ENCODE measurements at places on chromosomes 12 and 14.
A peak's percentile ranks its signal among the peaks of the same experiment; 100 is the strongest.

GRCh38 chr14:64580467-64580866, 30.7 kb downstream of the PPP1R36 start:
- H3K27me3 ChIP-seq = no peaks in the 10 kb centered on the region
- no peak overlapping the region for H3K4me3 ChIP-seq
- no peaks in the 10 kb centered on the region for H3K36me3 ChIP-seq
- no peak for DNase-seq

- no peak overlapping the region for H3K27ac ChIP-seq
- peaks cover 2% of the 10 kb centered on the region for H3K27me3 ChIP-seq
- H3K4me1 ChIP-seq = no peaks in the 10 kb centered on the region
- H3K36me3 ChIP-seq = no peaks in the 10 kb centered on the region
- DNase-seq = no peak
These were observed 40.3 kb downstream of the CFAP251 start for GRCh38 chr12:121958541-121959240.

DNA sequence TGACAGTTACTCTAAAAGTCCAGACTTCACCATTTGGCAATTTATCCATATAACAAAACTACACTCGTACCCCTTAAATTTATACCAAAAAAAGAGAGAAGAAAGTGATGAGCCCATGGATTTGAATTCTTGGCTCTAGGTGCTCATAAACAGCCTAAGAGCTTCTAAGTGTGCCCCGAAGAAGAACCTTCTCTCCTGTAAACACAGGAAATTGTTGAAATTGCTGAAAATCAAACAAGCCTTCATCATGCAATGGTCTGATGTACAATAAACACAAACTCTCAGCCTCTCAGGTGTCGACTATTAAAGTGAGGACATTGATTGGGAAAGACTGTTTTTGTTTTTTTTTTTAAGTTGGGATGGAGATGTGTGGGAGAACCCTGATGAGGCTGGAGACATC, 21.8 kb downstream of the PDE6H start:
- no peak overlapping the region for H3K4me3 ChIP-seq
- no peak overlapping the region for H3K27ac ChIP-seq
- peaks cover 24% of the 10 kb centered on the region for H3K4me1 ChIP-seq
- DNase-seq = no peak
- H3K36me3 ChIP-seq = no peaks in the 10 kb centered on the region
- H3K27me3 ChIP-seq = peaks cover 18% of the 10 kb centered on the region

GRCh38 chr14:106850913-106851825, 1324.8 kb downstream of the TMEM121 start:
- H3K36me3 ChIP-seq = no peaks in the 10 kb centered on the region
- H3K27ac ChIP-seq = no peak overlapping the region
- DNase-seq = no peak
- peaks cover 53% of the 10 kb centered on the region for H3K27me3 ChIP-seq
- H3K4me1 ChIP-seq = no peaks in the 10 kb centered on the region

- peaks cover 18% of the 10 kb centered on the region for H3K36me3 ChIP-seq
These were observed 12.3 kb downstream of the CCDC91 start for GRCh38 chr12:28202374-28203130.

DNA sequence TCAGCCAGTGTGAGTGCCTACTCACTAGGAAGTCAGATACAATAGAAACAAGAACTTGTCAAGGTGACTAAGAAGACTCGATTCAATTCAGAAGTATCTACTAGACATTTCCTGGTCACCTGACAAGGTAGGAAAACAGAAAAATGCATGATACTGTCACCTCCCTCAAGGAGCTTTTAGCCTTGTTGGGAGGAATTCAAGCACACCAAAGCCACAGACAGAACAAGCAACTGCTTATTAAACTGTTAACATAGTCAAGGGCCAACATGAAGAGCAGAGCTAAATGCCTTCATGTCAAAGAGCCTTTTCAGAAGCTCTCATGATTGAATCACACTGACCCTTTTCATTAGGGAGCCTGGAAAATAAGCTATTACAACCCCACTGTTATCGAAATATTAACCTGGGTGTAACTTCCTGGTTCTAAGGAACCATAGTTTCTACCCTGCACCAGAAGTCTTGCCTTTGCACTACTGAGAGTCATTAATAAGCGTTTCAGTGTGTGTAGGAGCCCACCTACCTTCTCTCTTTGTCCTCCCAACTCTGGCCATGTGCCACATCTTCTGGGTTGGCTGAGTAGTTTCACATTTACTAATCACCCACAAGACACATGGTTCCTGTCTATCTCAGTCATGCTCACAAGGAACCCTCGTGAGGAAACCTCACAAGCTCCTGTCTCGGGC, 31.0 kb upstream of the LGALS3 start:
- peak overlapping the region; percentile 47 for H3K4me3 ChIP-seq
- H3K27me3 ChIP-seq = no peaks in the 10 kb centered on the region
- H3K36me3 ChIP-seq = no peaks in the 10 kb centered on the region
- peak; percentile 67 for DNase-seq
- peak overlapping the region; percentile 94 for H3K27ac ChIP-seq

- H3K4me1 ChIP-seq = peaks cover 83% of the 10 kb centered on the region
- DNase-seq = peak; percentile 86
- H3K36me3 ChIP-seq = peaks cover 92% of the 10 kb centered on the region
- peak overlapping the region; percentile 46 for H3K4me3 ChIP-seq
These were observed 73.1 kb upstream of the GPR68 start for GRCh38 chr14:91317381-91318308.

DNA sequence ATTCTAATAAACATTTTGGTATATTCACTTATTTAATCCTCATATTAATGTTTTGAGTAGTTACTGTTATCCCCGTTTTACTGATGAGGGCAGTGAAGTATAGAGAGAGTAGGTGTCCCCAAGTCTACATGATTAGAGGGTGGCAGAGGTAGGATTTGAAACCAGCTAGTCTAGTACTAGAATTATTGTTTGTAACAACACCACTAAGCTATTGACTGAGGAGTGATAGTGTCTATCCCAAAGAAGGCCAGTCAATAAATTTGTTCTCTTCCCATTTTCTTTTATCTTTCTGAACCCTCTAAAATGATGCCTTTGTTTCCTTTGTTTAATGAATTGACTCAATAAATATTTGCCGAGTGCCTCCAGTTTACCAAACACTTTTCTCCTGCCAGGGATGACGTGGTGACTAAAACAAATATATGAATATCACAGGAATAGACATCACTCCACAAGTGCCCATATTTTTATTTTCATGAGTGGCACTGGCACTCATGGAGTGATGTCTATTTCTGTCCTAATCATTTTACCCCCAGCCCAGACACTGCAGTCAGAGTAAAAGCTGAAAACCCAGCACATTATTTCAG, 247.5 kb downstream of the SLC16A7 start:
- DNase-seq = no peak
- H3K4me3 ChIP-seq = no peak overlapping the region
- no peak overlapping the region for H3K27ac ChIP-seq
- no peaks in the 10 kb centered on the region for H3K36me3 ChIP-seq

- DNase-seq = no peak
- no peaks in the 10 kb centered on the region for H3K4me1 ChIP-seq
- peaks cover 10% of the 10 kb centered on the region for H3K27me3 ChIP-seq
These were observed 219.3 kb upstream of the EEA1 start for GRCh38 chr12:93148412-93148811.

DNA sequence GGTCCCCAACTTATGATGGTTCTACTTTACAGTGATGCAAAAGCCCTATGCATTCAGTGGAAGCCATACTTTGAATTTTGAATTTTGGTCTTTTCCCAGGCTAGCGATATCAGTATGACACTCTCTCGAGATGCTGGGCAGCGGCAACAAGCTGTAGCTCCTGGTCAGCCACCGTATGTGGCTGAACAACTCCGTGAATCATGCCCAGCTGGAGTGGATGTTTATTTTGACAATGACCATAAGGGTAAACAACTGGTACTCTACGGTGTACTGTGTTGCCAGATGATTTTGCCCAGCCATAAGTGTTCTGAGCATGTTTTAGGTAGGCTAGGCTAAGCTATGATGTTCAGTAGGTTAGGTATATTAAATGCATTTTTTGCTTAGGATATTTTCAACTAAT, 8.2 kb upstream of the ZNF410 start:
- DNase-seq = no peak
- H3K27ac ChIP-seq = no peak overlapping the region
- H3K4me3 ChIP-seq = no peak overlapping the region

DNA sequence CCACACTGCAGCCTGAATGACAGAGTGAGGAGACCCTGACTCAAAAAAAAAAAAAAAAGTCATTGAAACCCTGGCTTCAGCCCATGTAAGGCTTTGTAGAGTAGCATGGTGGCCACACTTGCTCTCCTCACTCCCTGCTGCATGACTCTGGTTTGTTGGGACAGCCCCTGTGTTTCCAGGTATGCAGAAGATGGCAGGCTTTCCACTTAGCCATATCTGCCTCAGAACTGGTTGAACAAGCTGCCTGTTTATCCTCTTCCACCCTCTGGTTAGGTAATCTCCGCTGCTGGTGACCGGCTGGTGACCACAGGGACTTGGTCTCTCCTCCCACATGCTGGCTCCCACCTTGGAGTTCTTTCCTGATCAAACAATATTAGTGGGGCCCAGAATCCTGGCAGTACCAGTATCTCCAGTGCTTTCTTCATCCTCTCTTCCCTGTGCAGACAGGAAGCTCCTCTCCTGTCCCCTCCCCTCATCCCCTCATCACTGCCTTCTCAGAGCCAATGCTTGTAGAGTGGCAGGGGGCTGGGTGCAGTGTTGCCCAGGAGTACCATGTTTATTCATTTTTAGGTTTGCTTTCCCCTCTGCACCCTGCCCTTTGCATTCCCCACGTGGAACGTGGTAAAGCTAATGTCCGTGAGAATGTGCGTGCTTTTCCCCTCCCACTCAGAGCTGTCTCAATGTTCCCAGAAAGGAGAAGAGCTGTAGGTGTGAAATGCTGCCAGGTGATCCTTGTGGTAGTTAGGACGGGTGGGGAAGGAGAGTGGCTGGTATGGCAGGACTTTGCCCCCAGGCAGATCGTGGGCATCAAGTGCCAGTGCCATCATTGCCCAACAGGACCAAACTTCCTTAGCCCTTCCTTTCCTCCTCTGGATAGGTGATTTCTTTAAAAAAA, 11.3 kb downstream of the ABHD12B start:
- H3K36me3 ChIP-seq = no peaks in the 10 kb centered on the region
- H3K27me3 ChIP-seq = peaks cover 41% of the 10 kb centered on the region
- no peak for DNase-seq

- DNase-seq = no peak
- H3K27me3 ChIP-seq = no peaks in the 10 kb centered on the region
- peak overlapping the region; percentile 97 for H3K4me3 ChIP-seq
- peaks cover 12% of the 10 kb centered on the region for H3K4me1 ChIP-seq
- peak overlapping the region; percentile 99 for H3K27ac ChIP-seq
These were observed 4.8 kb downstream of the CDKN1B start for GRCh38 chr12:12721814-12722434.

GRCh38 chr12:53050426-53051057, 677 bp downstream of the TNS2 start:
- H3K27me3 ChIP-seq = peaks cover 6% of the 10 kb centered on the region
- no peak overlapping the region for H3K27ac ChIP-seq
- peaks cover 2% of the 10 kb centered on the region for H3K36me3 ChIP-seq
- H3K4me1 ChIP-seq = peaks cover 31% of the 10 kb centered on the region
- no peak overlapping the region for H3K4me3 ChIP-seq
- DNase-seq = no peak

DNA sequence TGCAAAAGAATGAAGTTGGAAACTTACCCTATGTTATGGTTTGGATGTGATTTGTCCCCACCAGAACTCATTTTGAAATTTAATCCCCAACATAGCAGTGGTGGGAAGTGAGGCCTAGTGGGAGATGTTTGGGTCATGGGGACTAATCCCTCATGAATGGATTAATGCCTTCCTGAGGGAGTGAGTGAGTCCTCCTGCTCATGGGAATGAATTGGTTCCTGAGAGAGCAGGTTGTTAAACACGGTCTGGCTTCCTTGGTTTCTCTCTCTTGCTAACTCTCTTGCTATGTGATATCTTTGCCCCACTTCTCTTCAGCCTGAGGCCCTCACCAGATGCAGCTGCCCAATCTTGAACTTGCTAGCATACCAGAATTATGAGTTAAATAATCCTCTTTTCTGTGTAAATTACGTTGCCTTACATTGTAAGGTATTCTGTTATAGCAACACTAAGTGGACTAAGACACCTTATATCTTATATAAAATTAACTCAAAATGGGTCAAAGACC, 22.2 kb upstream of the CCDC91 start:
- H3K4me1 ChIP-seq = peaks cover 1% of the 10 kb centered on the region
- DNase-seq = no peak
- no peak overlapping the region for H3K4me3 ChIP-seq
- H3K27ac ChIP-seq = no peak overlapping the region

DNA sequence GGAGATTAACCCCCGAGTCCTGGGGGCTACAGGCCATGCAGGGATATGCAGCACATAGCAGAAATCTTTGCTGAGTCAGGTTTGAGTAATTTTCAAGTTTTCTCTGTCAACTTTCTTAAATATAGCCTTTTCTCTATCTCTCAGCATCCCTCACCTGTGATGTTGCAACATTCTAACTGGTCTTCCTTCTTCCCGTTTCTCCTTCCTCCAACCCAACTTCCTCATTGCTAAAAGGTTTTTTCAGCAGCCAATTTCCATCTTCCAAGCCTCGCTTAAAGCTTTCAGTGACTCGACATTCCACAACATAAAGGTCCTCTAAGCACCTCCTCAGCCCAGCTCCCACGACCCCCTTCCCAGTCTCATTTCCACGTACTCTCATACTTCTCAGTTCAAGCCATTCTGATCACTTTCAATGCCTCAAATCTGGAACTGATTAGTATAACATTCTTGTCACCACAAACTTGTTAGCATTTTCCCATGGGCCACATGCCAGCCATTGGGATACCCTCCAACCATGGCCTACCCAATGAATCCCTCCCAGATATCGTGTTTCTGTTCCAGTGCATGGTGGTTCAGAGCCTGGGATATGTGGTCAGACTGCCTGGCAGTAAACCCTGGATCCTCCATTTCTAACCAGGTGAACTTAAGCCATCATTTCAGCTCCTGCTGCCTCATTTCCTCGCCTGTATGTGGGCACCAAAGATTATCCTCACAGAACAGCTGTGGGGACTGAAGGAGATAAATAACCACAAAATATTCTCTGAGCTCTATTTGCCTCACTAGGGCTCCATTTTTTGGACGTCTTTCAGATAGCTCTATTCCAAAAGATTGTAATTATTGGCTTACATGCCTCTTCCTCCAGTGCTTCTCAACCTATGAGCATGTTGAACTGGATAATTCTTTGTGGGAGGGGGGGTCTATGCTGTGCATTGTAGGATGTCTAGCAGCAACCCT, 65.8 kb downstream of the KCNK10 start:
- no peaks in the 10 kb centered on the region for H3K36me3 ChIP-seq
- H3K4me3 ChIP-seq = no peak overlapping the region
- no peak overlapping the region for H3K27ac ChIP-seq

DNA sequence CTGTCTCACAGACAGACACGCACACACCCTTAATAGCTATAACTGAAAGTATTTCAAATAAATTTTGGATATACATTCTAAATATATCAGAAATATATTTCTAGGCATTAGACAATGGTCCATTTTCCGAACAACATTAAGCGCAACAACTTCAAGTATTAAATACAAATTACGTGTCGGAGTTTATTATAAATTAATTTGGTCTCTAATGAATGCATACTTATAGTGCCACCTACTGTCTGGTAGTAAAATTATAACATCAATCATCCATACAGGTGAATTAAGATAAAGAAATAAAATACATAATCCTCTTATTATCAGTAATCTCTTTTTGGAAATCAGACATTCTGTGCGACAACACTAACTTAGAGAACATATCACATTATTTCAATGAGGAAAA, 27.2 kb upstream of the CMAS start:
- no peak overlapping the region for H3K4me3 ChIP-seq
- H3K36me3 ChIP-seq = no peaks in the 10 kb centered on the region
- no peak overlapping the region for H3K27ac ChIP-seq
- peaks cover 11% of the 10 kb centered on the region for H3K27me3 ChIP-seq

- H3K4me1 ChIP-seq = peaks cover 13% of the 10 kb centered on the region
- no peaks in the 10 kb centered on the region for H3K36me3 ChIP-seq
- H3K27me3 ChIP-seq = peaks cover 48% of the 10 kb centered on the region
- DNase-seq = peak; percentile 49
- no peak overlapping the region for H3K27ac ChIP-seq
- H3K4me3 ChIP-seq = no peak overlapping the region
These were observed 750.2 kb downstream of the TMEM121 start for GRCh38 chr14:106276326-106277267.
